ENCODE measurements at places on chromosomes 11 and 22.
A peak's percentile ranks its signal among the peaks of the same experiment; 100 is the strongest.

DNA sequence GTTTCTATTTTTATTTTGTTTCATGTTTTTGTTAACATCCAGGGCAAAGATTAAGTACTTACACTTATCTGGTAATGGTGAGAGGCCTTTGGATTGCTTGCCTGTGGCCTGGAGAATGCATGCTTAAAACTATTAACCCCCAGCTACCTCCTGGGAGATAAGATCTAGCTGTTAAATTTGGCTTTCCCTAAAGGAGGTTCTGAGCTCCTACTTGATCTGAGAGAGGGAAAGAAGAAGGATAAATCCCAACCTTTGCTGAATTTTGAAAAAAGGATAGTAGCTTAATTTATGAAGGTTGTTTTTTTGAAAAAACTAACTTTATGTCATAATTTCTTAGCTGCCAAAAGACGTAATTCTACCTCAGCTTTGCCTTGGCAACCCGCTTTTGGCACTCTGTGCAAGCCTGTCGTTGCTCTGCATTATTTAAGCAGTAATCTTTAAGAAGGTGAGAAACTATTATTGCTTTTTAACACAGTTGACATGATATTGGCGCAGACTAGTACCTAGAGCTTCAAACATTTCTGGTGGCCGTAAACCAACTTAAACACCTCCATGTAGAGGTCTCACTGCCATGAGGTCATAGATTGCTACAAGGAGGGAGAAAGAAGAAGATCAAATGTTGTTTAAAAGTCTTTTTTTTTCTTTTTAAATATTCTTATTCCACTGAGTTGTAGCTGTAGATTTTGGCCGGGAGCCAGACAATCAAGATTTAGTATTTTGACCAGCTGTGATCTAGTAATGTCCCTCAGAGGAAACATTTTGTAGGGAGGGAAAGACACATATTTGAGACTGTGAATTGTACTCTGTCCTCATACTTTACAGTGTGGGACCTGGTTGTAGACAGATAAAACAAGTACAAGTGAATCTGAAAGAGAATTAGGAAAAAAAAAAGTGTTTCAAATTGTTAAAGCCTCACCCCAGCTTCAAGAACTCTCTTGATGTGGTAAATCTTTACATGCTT, 74.4 kb downstream of the WNT11 start:
- no peak for DNase-seq

DNA sequence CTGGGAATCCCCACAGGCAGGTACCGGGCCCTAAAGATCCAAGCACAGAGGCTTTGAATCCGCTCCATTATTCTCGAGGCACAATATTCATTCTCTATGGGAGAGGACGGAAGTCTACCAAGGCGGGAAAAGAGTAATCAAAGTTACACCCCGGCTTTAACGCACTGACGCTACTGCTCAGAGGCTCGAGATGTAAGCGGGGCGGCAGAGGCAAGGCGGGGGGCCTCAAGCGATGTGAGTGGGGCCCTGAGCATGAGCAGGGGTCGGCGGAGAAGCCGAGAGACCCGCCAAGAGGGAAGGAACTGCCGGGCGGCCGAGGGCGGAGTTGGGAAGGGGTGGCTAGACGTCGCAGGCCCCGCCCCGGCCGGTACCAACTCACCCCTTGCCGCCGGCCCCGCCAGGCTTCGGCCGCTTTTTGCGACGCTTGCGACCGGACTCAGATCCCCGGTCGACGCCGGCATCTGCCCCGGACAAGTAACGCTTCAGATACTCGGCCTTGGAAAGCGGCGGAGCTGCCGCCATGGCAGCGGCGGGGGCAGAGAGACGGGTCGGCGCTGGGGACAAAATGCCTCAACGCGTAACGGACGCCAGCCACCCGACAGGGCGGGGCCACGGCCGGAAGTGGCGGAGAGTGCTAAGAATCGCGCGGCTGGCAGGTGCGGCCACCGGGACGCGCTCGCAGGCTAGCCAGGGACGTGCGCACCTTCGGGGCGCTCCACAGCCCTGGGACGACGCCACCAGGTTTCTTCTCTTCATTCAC, at the start of gene BUD13:
TSS of gene BUD13 (minus strand) at position 545 of the 760 bp plus-strand sequence. CDS start at position 522, 23 bp downstream.
- peak; percentile 79 for DNase-seq

- peak; percentile 39 for DNase-seq
Measured at GRCh38 chr22:21961886-21962654, 9.4 kb upstream of the PPM1F start.

GRCh38 chr11:16859651-16860050, 121.2 kb downstream of the C11orf58 start:
- no peak for DNase-seq

DNA sequence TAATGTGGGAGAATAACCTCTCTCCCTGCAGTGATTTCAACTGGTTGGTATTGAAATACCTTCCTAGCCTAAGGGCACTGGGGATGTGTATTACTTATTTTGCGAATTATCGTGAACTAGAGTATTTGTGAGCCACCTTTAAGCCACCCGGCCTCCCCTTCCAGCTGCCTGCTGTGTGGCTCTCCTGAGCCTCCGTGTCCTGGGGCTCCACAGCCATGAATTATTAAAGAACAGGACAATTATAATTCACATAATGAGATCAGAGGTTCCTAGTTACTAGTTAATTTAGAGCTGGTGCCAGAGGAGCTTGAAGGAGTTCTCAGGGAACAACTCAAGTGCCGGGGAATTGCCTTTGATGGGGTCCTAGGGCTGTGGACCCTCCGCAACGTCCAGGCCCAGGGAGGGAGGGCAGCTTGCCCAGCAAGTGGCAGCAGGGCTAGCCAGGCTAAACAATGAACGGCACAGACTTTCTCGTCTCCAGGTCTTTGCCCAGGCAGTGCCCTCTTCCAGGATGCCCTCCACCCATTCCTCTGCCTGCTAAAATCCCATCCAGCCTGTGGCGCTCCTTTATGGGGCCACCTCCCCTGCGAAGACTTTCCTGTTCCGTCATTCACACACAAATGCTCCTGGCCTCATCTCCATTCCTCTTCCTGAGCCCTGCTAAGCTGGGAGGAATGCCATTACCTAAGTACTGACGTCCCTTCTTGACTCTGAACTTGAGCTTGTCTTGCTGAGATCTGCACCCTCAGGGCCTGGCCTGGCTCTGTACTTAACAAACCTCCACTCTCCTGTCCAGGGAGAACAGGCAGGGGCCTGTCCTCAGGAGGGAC, 91.5 kb downstream of the RTL6 start:
- no peak for DNase-seq

DNA sequence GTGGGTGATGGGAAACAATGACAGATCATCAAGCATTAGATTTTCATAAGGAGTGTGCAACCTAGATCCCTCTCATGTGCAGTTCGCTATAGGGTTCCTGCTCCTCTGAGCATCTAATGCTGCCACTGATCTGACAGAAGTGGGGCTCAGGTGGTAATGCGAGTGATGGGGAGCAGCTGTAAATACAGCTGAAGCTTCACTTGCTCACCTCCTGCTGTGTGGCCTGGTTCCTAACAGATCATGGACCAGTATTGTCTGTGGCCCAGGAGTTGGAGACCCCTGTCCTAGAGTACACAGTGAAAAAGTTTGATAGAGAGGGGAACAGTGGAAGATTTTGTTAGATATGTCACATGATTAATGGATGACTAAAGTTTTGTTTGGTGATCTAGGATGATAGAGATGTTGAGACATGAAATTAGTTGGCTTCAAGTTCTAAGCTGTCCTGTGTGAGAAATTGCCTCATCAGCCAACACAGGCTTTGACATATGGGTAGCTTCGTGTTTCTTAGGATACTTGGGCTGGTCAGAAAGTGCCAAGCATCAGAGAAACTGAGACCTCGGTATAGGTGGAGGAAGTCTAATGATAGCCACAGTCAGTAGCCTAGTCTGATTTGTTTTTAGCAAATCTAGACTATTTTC, 47.4 kb downstream of the ARHGEF12 start:
- DNase-seq: no peak

DNA sequence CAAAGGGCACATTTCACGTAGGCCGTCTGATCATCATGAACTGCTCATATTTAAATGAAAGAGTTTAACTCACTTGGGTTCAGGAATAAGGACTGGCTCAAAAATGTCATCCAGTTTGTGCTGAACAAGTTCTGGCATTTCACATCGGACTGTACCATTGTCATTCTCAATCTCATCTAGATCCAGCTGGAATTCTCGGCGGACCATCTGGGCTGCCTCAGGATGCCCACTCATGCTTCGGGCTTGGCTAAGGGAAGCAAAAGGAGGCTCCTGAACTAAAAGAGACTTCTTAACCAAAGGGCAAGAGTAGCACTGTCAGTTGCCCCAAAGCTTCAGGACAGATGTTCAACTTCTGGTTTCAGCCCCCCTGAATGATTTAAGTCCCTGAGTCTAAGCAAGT, 40.2 kb downstream of the F2 start:
- DNase-seq: no peak

- no peak for DNase-seq
Measured at GRCh38 chr11:128285321-128285720, 302.0 kb downstream of the ETS1 start.

GRCh38 chr22:49956914-49957825, 3.4 kb upstream of the PIM3 start:
- DNase-seq: no peak

- no peak for DNase-seq
Measured at GRCh38 chr11:67470337-67471002, 1.4 kb upstream of the TMEM134 start.

DNA sequence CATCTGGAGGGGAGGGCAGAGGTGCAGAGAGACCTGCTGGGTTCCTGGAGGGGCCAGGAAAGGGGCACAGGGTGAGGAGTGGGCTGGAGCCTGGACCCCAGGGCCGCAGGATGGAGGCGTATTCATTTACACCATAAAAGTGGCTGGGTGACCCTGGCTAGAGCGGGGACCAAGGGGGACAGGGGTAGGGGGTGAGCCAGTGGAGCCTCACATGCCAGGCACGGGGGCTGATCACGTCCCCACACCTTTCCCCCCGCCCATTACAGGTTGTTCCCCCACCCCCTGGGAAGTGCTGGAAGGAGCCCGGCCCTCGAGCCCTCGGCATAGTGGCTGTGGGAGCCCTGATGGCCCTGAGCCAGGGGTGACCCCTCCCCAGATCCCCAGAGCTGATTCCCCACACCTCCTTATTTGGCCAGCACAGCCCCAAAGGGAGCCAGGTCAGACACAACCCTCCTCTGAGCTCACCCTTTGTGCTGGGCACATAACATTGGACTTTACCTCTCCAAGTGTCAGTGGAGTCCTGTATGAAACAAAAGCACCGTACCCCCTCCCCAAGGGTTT, 781 bp downstream of the TCIRG1 start:
- DNase-seq: no peak

GRCh38 chr11:35346472-35347156, 72.7 kb downstream of the SLC1A2 start:
- no peak for DNase-seq

DNA sequence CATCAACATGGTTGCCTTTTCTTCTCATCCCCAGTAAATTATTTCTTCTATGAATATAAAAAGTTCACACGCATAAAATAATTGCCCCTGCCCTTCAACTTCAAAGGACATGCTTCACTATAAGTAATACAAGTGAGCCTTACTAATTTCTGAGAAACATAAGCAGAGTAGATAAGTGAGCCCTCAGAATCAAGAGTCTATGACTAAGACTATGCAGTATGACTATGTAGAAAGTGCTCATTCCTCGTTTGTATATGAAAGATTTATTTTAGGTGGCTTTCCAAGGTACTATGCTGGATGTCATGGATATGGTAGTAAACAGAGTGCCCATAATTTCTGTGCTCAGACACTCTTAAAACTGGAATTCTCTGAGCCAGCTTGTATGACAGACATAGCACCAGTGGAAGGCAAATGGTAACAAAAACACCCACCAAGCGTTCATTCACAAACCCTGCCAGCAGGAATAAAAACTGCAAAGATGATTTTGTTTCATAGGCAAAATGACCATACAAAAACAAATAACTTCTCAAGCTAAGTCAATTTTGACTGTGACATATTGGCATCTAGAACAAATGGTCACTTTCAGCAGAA, 189.8 kb downstream of the CADM1 start:
- no peak for DNase-seq

DNA sequence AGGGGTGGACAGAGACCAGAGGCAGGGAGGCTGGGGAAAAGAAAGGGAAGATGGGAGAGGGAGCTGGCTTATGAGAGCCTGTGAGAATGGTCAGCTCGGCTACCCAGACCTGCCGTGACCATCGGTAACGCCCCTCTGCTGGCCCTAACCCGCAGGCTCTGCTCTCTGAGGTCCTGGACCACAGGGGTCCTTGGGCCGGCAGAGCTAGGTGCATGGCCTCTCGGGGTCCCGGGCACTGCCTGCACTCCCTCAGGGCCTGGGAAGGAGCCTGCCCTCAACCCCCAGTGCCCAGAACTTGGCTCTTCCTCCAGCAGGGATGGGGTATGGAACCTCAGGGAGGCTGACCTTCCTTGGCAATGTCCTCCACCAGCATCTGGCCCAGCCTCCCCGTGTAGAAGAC, 13.2 kb downstream of the GGT5 start:
- DNase-seq: no peak

GRCh38 chr22:29145321-29146072, 60.2 kb upstream of the EMID1 start:
- DNase-seq: no peak

DNA sequence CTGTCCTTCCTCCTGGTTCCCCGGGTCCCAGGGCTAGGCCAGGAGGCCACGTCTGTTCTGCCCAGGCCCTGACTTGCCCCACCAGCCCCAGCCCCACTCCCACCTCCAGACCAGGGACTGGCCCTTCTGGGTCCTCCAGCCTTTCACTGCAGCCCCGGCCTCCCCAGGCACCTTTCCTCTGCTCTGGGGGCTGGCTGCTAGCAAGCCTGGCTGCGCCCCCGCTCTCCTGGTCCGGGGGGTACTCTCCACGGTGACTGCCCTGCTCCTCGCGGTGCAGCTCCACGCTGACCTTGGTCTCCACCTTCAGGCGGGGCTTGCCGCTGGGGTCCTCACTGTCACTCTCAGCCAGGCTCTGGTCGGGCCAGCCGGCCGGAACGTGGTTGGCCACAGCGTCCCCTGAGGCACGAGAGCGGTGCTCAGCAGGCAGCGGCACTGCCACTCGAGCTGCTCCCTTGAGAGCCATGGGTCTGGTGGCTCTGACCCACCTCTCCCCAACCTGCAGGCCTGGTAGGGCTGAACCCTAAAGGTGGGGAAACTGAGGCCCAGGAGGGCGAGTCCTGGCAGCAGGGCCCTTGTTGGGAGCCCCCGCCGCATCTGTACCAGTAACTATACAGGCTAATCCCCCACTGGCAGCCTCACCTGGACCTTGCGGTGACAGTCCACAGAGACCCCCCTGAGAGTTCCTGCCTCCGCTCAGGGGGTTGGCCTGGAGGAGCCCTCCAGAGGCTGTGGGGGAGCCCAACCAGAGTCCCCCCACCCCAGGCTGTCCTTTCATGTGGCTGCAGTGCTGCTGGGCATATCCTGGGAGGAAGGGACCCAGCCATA, 29.0 kb downstream of the TRMU start:
- no peak for DNase-seq
